ENCODE measurements at places on chromosomes 4 and X. TPM values are rescaled to one million over a fixed set of nuclear protein-coding genes. Genes with fewer than 3 reads are reported as not detected.

- DNase-seq: no peak
- no peaks in the 10 kb centered on the region for H3K36me3 ChIP-seq
- H3K27ac ChIP-seq: no peak overlapping the region
- no peaks in the 10 kb centered on the region for H3K27me3 ChIP-seq
- no peak overlapping the region for H3K4me3 ChIP-seq
- peaks cover 10% of the 10 kb centered on the region for H3K4me1 ChIP-seq
Observed at GRCh38 chr4:120865985-120866384, 56.5 kb downstream of the PRDM5 start.

GRCh38 chr4:19562456-19562855 is 689.2 kb upstream of the SLIT2 start:
- no peak overlapping the region for H3K27ac ChIP-seq
- H3K4me3 ChIP-seq: no peak overlapping the region
- H3K4me1 ChIP-seq: no peaks in the 10 kb centered on the region
- H3K27me3 ChIP-seq: no peaks in the 10 kb centered on the region
- H3K36me3 ChIP-seq: no peaks in the 10 kb centered on the region

DNA sequence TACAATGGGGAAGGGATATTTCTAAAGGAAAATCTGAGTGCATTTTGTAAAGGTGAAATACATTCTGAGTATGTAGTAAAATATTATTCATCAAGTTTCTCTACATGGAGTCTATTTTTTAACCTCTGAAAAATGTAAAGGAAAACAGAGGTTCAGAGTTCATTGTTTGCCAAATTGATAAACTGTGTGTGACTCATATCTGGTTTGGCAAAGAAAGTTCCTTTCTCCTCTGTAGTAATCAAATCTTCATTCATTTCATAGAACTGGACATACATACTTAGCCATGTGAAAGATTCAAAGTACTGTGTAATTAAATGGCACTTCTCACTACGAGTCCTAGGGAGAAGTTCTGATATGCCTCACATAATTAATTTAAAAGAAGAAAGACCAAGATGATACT is 61.6 kb downstream of the HPGD start:
- H3K36me3 ChIP-seq: no peaks in the 10 kb centered on the region
- H3K27me3 ChIP-seq: no peaks in the 10 kb centered on the region
- no peaks in the 10 kb centered on the region for H3K4me1 ChIP-seq

The MEPE gene
- polyA plus RNA-seq: 0.59 TPM

- no peaks in the 10 kb centered on the region for H3K27me3 ChIP-seq
- H3K4me3 ChIP-seq: no peak overlapping the region
- H3K27ac ChIP-seq: peak overlapping the region; percentile 4
- no peaks in the 10 kb centered on the region for H3K4me1 ChIP-seq
Observed at GRCh38 chr4:122783301-122784215, 43.1 kb upstream of the FGF2 start.

GRCh38 chr4:1765409-1766072 is 27.6 kb upstream of the FGFR3 start:
- H3K36me3 ChIP-seq: no peaks in the 10 kb centered on the region
- no peak for DNase-seq
- H3K4me1 ChIP-seq: peaks cover 11% of the 10 kb centered on the region
- H3K27ac ChIP-seq: no peak overlapping the region

- peaks cover 4% of the 10 kb centered on the region for H3K27me3 ChIP-seq
- H3K36me3 ChIP-seq: peaks cover 72% of the 10 kb centered on the region
- no peaks in the 10 kb centered on the region for H3K4me1 ChIP-seq
- H3K4me3 ChIP-seq: no peak overlapping the region
- no peak for DNase-seq
- H3K27ac ChIP-seq: no peak overlapping the region
Observed at GRCh38 chrX:74280759-74281158, 23.2 kb upstream of the ZCCHC13 start.

DNA sequence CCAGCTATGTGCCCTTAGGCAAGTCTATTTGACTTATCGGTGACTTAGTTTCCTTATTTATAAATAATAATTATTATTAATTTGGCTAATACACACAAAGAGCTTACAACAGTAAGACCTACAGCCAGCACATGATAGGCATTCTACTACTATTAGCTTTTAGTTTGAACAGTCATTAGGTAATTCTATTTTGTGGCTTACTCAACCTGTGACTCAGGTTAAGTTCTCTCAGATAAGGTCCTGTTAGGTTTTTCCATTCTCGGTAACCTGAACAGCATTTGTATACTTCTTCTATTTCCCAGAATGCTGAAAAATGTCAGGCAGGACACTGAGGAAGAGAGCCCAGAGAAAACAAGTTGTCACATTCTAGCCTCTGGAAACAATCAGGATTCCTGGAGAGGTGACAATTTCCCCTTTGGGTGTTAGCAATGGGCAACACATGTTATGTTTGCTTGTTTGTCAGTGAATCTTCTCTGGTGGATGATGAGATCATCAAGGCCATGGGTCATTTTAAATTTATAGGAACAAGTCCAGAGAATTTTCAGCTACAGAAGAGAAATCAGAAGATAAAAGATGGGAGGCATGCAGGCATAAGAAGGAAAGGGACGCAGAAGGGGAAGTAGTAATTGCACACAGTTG is 2144.7 kb downstream of the PCDH7 start:
- no peak overlapping the region for H3K27ac ChIP-seq
- H3K27me3 ChIP-seq: no peaks in the 10 kb centered on the region
- no peaks in the 10 kb centered on the region for H3K36me3 ChIP-seq
- no peak for DNase-seq
- H3K4me1 ChIP-seq: no peaks in the 10 kb centered on the region
- no peak overlapping the region for H3K4me3 ChIP-seq

DNA sequence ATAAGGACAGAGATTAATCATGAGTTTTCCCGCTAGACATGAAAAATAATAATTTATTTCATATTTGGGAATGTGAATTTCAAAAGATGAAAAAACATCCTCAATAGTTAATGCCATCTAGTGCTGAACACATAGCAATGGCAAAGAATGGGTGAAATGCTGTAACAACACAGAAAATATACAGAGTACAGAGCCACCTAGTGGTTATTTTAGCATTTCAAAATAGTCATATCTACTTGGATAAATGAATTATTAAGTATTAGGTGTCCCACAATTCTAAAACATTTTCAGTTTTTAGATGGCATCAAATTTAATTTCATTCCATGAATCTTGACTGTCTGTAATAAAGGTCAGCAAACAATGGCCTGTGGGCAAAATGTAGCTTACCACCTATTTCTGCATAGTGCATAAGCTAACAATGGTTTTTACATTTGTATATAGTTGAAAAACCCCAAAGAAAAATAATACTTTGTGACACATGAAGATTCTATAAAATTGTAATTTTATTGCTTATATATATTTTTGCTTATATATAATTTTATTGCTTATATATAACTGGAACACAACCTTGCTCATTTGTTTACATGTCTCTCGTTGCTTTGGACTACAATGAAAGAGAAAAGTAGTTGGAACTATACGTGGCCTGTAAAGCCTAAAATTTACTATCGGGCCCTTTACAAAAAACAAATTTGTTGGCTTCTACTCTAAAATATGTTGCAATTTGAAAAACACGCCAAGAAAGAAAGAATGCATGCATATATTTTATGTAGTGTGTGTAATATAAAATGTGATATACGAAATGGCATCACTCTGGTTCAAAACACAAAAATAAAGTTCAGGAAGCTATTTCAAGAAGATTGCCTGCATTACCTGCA is 99.1 kb upstream of the FAM47C start:
- DNase-seq: peak; percentile 31
- H3K36me3 ChIP-seq: no peaks in the 10 kb centered on the region
- no peak overlapping the region for H3K4me3 ChIP-seq
- H3K4me1 ChIP-seq: no peaks in the 10 kb centered on the region
- H3K27me3 ChIP-seq: peaks cover 4% of the 10 kb centered on the region
- H3K27ac ChIP-seq: no peak overlapping the region

- H3K27ac ChIP-seq: no peak overlapping the region
- no peak overlapping the region for H3K4me3 ChIP-seq
- H3K4me1 ChIP-seq: no peaks in the 10 kb centered on the region
- H3K27me3 ChIP-seq: no peaks in the 10 kb centered on the region
- no peaks in the 10 kb centered on the region for H3K36me3 ChIP-seq
Observed at GRCh38 chrX:109125304-109125703, 356.6 kb downstream of the GUCY2F start.

DNA sequence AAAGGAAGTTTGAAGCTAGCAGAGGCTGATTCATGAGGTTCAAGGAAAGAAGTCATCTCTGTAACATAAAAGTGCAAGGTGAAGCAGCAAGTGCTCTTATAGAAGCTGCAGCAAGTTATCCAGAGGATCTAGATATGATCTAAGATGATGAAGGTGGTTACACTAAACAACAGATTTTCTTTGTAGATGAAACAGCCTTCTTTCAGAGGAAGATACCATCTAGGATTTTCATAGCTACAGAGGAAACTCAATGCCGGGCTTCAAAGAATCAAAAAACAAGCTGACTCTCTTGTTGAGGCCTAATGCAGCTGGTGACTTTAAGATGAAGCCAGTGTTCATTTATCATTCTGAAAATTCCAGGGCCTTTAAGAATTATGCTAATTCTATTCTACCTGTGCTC is 28.8 kb downstream of the NR0B1 start:
- no peak overlapping the region for H3K4me3 ChIP-seq
- H3K27ac ChIP-seq: no peak overlapping the region
- no peaks in the 10 kb centered on the region for H3K27me3 ChIP-seq
- H3K4me1 ChIP-seq: no peaks in the 10 kb centered on the region
- H3K36me3 ChIP-seq: no peaks in the 10 kb centered on the region

DNA sequence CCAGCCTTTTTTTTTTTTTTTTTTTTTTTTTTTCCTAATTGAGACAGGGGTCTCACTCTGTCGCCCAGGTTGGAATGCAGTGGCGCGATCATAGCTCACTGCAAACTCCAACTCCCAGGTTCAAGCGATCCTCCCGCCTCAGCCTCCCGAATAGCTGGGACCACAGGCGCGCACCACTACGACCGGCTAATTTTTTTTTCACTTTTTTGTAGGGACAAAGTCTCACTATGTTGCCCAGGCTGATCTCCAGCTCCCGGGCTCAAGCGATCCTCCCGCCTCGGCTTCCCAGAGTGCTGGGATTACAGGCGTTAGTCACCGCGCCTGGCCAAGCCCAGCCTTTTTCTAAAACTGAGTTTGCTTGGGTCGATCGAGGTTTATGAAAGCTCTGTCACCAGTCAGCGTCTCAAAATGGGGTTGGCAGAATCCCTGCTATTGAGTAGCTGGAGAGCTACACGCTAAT is 1.3 kb upstream of the OTUD5 start:
- H3K4me3 ChIP-seq: peak overlapping the region; percentile 29
- no peaks in the 10 kb centered on the region for H3K4me1 ChIP-seq
- H3K27ac ChIP-seq: peak overlapping the region; percentile 93
- no peak for DNase-seq
- peaks cover 4% of the 10 kb centered on the region for H3K36me3 ChIP-seq
- no peaks in the 10 kb centered on the region for H3K27me3 ChIP-seq

DNA sequence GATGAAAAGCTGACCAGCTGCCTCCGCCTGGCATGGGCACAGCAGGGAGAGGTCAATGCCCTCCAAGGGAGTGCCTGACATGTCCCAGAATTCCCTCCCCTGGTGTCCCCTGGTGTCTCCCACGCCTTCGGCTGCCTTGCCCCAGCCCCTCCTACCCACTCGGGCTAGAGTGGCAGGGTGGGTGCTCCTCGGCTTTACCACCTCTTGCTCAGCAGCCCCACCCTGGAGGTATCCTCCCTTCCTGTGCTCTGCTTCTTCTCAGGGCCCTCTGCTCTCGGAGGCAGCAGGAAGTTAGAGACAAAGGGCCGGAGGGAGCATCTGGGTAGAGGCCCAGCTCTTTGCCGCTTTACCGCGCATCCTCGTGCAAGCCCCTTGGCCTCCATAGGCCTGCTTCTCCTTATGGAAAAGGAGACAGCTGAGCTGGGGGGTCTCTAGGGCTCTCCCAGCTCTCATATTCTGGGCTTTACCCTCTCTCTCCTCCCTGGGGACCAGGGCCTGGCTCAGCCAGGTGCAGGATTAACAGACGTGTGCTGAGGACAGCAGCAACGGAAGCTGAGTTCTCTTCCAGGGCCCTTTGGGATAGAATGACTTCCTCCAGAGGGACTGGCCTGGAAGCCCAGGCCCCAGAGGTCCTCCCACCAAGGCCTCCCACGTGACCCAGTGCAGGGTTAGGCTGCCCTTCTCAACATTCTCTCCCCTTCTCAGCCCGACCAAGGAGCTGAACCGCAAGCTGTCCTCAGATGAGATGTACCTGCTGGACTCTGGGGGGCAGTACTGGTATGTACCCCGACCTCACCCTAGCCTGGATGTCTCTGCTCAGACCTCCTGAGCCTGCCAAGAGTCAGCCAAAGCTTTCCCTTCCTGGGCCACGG is 17.2 kb downstream of the XPNPEP2 start:
- H3K36me3 ChIP-seq: no peaks in the 10 kb centered on the region

DNA sequence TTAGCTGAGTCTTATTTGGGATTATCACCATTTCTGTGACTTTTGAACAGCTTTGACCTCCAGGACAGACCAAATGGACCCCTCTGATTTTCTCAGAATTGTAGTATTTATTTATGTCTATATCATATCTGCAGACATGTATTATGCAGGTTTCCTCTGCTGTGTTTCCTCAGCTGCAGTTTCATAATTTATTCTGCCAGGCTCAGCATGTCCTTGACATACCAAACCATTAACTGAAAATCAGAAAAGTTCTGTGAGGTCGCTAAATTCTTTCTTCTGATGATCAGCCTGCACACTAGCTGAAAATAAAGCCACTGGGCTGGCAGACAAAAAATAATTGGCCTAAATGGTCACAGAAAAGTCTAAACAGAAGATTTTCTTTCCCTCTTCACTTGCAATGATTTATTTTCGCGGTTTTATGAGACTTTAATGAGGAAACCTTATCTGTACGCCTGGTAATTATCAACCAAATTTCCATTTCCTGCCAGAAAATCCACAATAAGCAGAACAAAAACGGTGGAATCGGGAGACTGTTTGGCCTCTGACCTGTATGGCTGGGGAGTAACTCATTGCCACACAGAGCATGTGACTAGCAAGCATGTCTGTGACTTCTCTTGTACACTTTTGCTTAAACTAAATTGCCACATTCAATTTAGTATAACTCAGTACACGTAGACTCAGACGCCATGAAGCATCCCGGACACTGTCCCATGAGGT is 150.9 kb downstream of the ENPP6 start:
- no peak overlapping the region for H3K27ac ChIP-seq
- no peak for DNase-seq
- H3K4me1 ChIP-seq: no peaks in the 10 kb centered on the region
- H3K27me3 ChIP-seq: no peaks in the 10 kb centered on the region

GRCh38 chr4:122706511-122706910 is 26.0 kb upstream of the BBS12 start:
- DNase-seq: no peak
- no peak overlapping the region for H3K4me3 ChIP-seq
- no peak overlapping the region for H3K27ac ChIP-seq
- H3K36me3 ChIP-seq: no peaks in the 10 kb centered on the region
- no peaks in the 10 kb centered on the region for H3K4me1 ChIP-seq

DNA sequence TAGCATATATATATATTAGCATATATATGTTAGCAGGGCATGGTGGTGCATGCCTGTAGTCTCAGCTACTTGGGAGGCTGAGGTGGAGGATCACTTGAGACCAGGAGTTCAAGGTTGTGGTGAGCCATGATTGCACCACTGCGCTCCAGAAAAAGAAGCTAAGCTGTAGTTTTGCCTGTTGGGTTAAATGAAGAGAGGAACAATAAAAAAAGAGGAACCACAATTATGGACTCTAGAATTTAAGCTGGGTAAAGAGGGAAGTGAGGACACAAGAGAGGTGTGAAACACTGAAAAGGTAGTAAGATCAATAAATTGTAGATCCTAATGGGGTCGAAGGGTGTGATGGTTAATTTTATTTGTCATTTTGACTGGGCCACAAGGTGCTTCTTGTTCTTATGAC is 40.5 kb upstream of the HSD17B10 start:
- H3K36me3 ChIP-seq: no peaks in the 10 kb centered on the region
- DNase-seq: no peak
- no peak overlapping the region for H3K4me3 ChIP-seq
- no peaks in the 10 kb centered on the region for H3K4me1 ChIP-seq

The GLRA3 gene
- 0.03 TPM for polyA plus RNA-seq

The MAGEB6 gene
- polyA plus RNA-seq: not detected

Data from left lung (tissue), 14 donors.